Stimulated activated CD4-positive, alpha-beta T cell treated with anti-CD3 and anti-CD28 coated beads, Interleukin-4, amount 100 ng/mL, for 24 hours (primary cell): ENCODE measurements at places on chromosomes 2 and 18.

GRCh38 chr18:3649135-3649632 is 199.2 kb downstream of the TGIF1 start:
- no peak for DNase-seq

DNA sequence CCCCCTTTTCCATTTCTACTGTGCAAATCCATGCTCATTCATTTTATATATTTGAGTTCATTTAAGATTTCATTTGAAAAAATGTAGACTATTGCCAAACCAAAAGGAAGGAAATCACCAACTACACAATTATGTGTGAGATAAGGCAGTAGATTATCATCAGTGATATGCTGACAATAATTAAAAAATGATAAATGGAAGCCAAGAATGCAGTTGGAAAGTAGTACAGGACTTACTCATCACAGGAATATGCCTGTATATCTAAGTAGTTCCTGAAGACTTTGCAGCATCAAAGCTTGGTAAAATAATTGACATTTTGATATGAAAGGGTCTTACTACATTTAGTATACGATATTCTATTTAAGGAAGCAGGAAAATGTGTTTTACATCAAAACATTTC is 166.1 kb upstream of the OTX1 start:
- no peak for DNase-seq

- DNase-seq: no peak
These were observed 125.8 kb downstream of the MEIS1 start for GRCh38 chr2:66560683-66561082.

GRCh38 chr2:160474319-160474645 is 19.3 kb downstream of the RBMS1 start:
- DNase-seq: no peak

DNA sequence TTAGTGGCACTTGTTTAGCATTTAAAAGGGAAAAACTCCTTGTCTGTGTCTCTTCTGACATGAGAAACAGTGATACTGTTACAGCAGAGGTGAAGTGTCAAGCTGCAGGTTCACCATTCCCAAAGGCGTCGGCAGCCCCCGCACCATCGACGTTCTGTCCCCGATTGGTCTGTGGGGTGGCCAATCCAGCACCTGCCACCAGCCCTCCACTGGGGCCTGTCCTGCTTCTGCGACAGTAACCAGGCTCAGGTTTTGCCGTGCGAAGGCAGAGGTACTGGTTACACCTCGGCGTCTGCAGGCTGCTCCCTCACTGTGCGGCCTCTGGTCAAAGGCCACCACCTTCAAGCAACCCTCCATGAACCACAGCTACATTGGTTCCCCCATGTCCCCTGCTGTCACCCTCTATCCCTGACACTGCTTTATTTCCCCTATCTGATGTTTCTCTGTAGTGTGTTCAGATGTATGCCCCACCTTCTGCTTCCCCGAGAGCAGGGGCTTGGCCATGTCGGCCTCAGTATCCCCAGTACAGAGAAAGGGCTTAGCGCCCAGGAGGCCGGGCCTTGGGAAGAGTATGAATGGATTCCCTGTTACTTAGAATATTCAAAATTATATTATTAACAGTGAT is 8.6 kb upstream of the ESPNL start:
- no peak for DNase-seq

DNA sequence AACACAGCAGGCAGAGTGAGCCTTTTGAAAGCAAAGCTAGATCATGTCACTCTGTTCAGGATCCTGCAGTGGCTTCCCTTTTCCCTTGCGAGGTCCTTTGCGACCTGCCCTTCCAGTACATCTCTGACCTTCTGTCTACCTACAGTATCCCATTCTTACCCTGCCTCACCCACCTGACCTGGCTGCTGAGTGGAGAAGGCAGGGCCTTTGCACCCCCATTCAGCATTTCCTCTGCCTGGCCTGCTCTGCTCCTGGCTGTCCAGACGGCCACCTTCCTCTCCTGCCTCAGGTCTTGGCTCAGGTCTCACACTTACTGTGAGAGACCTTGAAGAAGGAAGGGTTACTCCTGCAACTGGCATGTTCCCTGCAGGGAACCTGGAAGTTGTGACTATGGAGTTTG is 77.4 kb downstream of the MAPRE2 start:
- DNase-seq: no peak

- DNase-seq: no peak
These were observed 123.6 kb downstream of the TWIST2 start for GRCh38 chr2:238971318-238972145.

GRCh38 chr2:173045181-173045580 is 30.5 kb upstream of the MAP3K20 start:
- no peak for DNase-seq

DNA sequence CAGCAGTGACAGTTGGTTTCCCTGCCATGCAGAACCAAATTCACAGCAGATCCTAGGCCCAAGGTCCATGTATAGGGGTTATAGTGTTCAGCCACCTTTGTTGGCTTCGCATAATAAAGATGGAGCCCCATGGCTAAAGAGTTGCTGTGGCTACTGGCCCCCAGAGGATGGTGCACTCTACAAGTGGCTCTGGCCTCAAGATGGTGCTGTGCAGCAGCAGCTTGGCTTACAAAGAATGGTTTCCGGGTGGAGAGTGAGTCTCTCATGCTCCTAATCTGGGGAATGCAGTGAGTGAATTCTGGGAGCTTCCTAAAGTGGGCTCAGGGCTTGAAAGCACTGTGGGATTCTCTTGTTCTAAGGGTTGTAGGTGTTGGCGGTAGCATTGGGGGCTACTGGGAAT is 1199.7 kb downstream of the CNTNAP5 start:
- DNase-seq: no peak

- no peak for DNase-seq
These were observed 398.9 kb downstream of the RND3 start for GRCh38 chr2:150088538-150088937.

DNA sequence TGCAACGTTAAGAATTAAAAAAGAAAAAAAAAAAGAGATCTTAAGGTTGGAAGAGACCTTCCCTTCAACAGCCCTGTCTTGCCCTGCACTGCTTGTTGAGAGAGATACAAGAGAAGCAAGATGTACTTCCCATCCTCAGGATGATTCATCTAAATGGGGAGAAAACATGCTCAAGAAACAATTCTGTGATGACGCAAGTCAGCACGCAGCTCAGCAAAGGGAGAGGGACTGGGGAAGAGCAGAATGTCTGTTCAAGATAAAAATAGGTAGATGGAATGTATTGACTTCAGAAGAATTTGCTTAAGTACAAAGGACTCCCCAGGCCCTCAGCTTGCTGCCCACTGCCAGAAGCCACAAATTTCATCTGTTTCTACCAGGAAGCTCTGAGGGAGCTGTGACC is 198.2 kb upstream of the SPRED2 start:
- DNase-seq: no peak

DNA sequence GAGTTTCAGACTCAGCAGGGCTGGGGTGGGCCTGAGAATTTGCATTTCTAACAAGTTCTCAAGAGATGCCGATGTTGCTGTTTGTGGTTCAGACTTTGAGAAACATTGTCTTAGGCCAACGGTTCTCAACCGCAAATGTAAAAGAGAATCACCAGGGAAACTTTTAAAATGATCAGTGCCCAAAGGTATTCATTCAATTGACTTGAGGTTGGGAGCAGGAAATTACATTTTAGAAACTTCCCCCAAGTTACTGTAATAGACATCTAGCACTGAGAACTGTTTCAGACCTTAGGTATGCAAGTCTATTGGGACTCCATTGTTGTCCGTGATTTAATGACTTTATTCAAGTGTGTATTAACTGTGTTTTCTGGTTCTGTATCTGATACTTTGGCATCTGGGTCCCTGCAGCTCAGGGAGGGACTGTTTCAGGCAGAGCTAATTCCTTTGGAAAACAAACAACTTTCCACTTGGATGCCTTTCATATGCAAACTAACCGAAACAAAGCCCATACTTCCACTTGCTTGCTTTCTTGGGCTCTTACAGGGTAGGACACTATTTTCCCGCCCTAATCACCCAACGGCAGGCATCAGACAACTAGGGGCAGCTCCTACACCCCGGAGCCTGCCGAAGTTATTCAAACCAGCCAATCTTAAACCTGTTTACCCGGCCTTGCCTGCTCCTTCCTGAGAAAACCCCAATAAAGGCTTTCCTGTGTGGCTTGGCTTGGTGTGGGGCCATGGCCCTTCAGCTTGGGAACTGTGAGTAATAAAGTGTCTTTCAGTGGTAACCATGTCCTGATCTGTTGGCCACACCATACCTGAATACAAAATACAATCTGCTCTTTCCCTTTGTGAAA is 97.6 kb downstream of the POLE4 start:
- no peak for DNase-seq

DNA sequence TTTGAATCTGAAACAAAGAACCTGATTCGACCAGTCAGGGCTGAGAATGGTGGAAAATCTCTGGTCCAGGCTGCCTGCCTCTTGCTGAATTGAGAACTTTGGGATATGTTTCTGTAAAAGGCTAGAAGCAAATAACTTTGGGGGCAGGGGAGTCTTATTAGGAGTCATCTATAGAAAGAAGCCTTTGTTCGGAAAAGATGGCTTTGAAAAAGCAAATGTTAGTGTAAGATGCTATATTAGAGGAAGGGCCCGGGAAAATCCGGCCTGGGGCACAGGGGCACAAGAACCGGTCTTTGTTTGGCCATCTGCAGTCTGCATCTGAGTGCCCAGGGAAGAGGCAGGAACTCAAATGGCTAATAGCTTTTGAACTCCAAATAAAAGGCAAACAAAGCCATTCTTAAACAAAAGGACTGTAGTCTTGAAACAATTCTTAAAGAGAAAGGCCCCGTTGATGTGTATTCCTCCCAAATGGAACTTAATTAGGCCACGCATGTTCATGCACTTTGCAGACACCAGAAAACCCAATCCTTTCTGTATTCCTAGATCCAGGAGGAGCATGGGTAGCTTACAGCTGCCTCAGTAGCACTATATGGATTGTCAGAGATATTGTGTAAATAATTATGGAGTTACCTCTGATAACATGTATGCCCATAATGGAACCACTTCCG is 180.0 kb upstream of the ARL4C start:
- no peak for DNase-seq

- no peak for DNase-seq
These were observed 77.7 kb upstream of the FBXO11 start for GRCh38 chr2:47984041-47984440.

DNA sequence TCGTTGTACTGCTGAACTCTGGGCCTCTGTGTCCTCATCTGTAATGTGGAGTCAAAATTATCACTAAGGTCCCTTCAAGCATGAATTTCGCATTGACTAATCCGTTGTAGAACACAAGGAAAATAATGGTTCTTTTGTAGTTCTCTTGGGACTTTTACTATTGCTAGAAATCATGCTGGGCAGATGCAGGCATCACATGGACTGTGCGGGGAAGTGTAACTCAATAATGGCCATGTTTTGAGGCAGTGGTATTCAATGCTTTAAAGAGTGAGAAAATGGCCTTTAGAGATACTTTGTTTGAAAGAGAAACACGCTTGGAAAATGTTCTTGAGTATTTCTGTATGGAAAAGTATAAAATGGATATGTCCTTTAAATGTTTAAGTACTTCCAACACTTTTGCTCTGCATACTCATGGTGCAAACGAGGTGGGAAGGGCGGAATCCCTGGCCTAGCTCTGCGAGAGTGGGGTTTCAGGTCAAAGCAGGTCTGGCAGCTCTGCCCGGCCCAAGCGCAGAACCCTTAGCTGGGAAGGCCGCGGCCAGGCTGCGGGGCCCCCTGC is 117.3 kb upstream of the MSTN start:
- no peak for DNase-seq

GRCh38 chr2:18803141-18803939 is 214.0 kb upstream of the NT5C1B start:
- DNase-seq: no peak

DNA sequence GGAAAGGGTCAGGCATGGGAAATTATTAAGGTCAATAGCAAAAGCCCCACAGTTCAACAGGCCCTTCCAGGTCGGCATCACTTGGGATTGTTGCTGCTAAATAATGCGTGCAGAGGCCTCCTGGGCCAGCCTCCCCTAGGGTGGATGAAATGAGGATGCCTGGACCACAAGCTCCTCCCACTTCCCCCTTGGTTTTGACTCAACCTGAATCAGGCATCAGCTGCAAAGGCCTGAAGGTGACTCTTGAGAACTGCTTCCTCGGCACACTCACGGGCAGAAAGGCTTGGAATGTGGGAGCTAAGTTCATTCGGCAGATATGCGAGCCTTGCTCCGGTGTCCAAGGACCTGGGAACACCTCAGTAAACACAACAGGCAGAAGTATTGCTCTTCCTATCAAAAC is 69.3 kb downstream of the MBP start:
- peak; percentile 85 for DNase-seq

- no peak for DNase-seq
These were observed 12.4 kb upstream of the EML4 start for GRCh38 chr2:42156721-42157120.

DNA sequence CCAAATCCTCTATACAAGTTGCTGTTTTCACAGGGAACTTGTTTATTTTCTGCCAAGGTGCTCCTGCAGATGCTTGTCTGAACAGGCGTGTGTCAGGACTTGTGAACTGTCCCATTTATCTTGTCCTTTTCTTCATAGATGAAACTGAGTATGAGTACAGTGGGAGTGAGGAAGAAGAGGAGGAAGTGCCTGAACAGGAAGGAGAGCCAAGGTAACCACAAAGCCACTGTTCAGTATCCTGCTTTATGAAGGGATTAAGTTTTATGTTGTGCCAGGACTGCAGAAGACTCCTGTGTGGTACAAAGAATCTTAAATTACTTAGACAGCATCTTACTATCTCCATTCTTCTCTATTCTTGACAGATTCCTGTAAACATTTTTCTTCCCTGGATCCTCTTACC is 145.0 kb downstream of the MAP4K4 start:
- DNase-seq: no peak

GRCh38 chr2:98348066-98348561 is 1.9 kb downstream of the CNGA3 start:
- DNase-seq: no peak

- no peak for DNase-seq
These were observed 5.6 kb downstream of the REL start for GRCh38 chr2:60886991-60887390.

GRCh38 chr2:175575346-175576258 is 394.1 kb upstream of the ATP5MC3 start:
- DNase-seq: no peak
